ENCODE measurements at places on chromosomes 5 and 9.

GRCh38 chr5:103505581-103506305 is 56.8 kb downstream of the NUDT12 start:
- no peak for DNase-seq

DNA sequence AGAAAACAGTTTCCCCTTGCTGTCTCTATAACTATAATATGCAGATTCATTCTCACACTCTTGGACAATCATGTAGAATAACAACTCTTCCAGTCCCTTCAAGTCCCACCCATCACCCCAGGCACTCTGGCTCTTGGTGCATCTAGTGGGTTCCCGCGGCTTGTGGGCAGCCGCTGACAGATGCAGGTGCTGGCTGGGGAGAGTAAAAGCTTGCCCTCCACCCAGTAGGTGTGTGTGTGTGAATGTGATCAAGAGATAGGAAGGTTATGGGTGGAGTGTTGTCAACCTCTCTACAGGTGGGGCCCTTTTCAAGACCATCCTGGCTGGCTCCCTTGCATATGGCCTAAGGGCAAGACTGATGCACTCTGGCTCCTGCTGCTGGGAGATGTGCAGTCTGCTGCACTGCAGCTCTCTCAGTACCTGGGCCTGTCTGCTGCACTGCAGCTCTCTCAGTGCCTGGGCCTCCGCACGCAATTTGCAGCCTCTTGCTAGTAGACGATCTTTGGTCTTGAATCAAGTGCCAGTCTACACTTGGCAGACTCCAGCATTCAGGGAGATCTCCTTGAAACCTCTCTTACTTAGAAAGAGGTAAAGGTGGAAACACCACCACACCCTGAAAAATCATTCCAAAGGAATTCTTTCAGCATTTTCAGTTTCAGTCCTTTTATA is 189.7 kb upstream of the GDNF start:
- no peak for DNase-seq

GRCh38 chr9:135090081-135090480 is 2.6 kb downstream of the OLFM1 start:
- DNase-seq: no peak

- no peak for DNase-seq
Measured at GRCh38 chr5:113223831-113224604, 210.8 kb downstream of the TSSK1B start.

GRCh38 chr5:55104036-55104772 is 1.8 kb downstream of the GZMA start:
- no peak for DNase-seq

GRCh38 chr9:27538647-27539046 is 9.0 kb upstream of the MOB3B start:
- DNase-seq: no peak

GRCh38 chr9:21434202-21435014 is 5.8 kb upstream of the IFNA1 start:
- DNase-seq: no peak

GRCh38 chr9:125160750-125161149 is 17.4 kb upstream of the SCAI start:
- no peak for DNase-seq

All from DMS79 (cell line).